ENCODE measurements at places on chromosomes 1 and 21.

- no peaks in the 10 kb centered on the region for H3K36me3 ChIP-seq
- no peak overlapping the region for H3K27ac ChIP-seq
- no peaks in the 10 kb centered on the region for H3K4me1 ChIP-seq
- no peaks in the 10 kb centered on the region for H3K27me3 ChIP-seq
Measured at GRCh38 chr1:71778940-71779339, 503.4 kb downstream of the NEGR1 start.

DNA sequence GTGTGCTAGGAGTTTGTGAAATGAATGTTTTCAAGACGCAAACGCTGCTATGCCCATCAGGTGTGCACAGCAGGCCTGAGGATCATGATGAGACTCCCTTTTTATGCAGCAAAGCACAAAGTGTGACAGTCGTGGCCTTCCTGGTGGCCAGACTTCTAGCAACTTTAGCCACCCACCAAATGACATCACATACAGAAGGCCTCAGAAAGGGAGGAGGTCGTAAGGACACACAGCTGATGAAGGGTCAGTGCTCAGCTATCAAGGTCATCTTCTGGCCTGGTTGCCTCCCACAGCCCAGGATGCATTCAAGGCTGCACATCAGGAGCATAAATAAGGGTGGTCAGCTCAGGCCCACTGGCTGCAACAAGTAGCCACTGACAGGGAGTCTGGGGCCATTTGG, 36.6 kb downstream of the BMP8A start:
- no peak for DNase-seq
- H3K36me3 ChIP-seq, result no peaks in the 10 kb centered on the region
- H3K4me1 ChIP-seq, result peaks cover 22% of the 10 kb centered on the region
- no peak overlapping the region for H3K4me3 ChIP-seq
- no peak overlapping the region for H3K27ac ChIP-seq
- H3K27me3 ChIP-seq, result no peaks in the 10 kb centered on the region

DNA sequence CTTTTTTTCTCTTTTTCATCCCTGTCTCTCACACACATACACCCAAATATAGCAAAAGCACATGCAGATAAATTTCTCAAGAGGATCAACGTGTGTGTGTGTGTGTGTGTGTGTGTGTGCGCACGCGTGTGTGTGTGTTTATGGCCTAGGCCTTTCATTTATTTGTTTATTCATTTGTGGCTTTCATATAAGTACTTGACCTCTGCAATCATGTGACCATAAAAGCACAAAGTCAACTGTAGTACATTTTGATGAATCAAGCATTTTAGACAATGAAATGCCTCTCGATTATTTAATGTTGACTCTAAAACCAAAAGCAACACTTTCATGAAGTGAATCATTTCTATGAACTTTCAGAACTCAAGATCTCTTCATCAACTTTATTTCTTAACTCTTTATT, 194.1 kb upstream of the ADGRL2 start:
- no peaks in the 10 kb centered on the region for H3K27me3 ChIP-seq
- H3K4me1 ChIP-seq, result no peaks in the 10 kb centered on the region
- no peak overlapping the region for H3K4me3 ChIP-seq
- H3K27ac ChIP-seq, result no peak overlapping the region
- no peak for DNase-seq
- H3K36me3 ChIP-seq, result no peaks in the 10 kb centered on the region

DNA sequence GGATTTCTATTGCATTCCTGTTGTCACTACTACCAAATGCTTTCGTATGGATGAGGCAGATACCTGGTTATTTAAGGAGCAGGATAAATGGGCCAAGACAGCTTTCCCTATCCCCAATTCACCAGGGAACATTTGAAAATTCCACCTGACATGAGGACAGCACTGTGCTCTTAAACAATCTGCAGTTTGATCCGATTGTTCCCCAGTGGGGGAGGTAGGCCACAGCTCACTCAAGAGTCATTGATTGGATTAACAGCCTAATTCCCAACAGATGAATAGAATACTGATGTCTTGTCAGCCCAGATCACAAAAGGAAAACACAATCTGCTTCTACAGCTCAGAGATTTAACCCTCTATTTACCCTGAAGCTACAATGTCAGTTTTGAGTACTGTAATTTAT, 123.9 kb downstream of the LHX4 start:
- DNase-seq, result no peak
- no peaks in the 10 kb centered on the region for H3K27me3 ChIP-seq
- H3K27ac ChIP-seq, result no peak overlapping the region
- no peaks in the 10 kb centered on the region for H3K4me1 ChIP-seq
- H3K36me3 ChIP-seq, result no peaks in the 10 kb centered on the region

- H3K27ac ChIP-seq, result no peak overlapping the region
- no peak for DNase-seq
- peaks cover 6% of the 10 kb centered on the region for H3K4me1 ChIP-seq
- H3K4me3 ChIP-seq, result no peak overlapping the region
- no peaks in the 10 kb centered on the region for H3K27me3 ChIP-seq
Measured at GRCh38 chr21:43699933-43700599, 18.9 kb upstream of the PDXK start.

DNA sequence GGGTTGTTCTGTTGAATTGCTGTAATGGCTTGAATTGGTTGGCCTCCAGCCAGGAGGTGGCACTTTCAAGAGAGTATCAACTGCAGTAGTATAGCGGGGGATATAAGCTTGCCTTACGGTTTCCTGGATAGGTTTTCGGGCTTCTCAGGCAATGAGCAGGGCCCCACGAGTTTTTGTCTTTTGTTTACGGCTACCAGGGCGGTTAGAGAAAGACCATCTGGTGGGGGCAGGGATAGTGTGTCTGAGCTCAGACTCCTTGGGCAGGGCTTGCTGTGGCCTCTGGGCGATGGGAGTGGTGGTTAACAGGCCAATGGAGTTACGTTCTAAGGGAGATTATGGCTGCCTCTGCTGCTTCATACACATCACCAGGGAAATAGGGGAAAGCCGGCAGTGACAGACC, 62.8 kb downstream of the DTL start:
- H3K27ac ChIP-seq, result no peak overlapping the region
- H3K27me3 ChIP-seq, result no peaks in the 10 kb centered on the region
- no peak for DNase-seq
- peaks cover 19% of the 10 kb centered on the region for H3K36me3 ChIP-seq

- DNase-seq, result no peak
- H3K4me1 ChIP-seq, result no peaks in the 10 kb centered on the region
- no peaks in the 10 kb centered on the region for H3K36me3 ChIP-seq
- no peak overlapping the region for H3K4me3 ChIP-seq
- no peak overlapping the region for H3K27ac ChIP-seq
Measured at GRCh38 chr21:36769051-36769839, 70.3 kb downstream of the SIM2 start.

Measured in GM12878 (cell line).